ENCODE measurements at places on chromosomes 1 and 21. TPM values are rescaled to one million over a fixed set of nuclear protein-coding genes. Genes with fewer than 3 reads are reported as not detected.

The RNU1-3 gene
- not detected for polyA plus RNA-seq

The ZNF593OS gene
- 0.46 TPM for polyA plus RNA-seq

The KRTAP13-2 gene
- not detected for polyA plus RNA-seq

The OR2T29 gene
- not detected for polyA plus RNA-seq

The LMOD1 gene
- polyA plus RNA-seq, result 6.0 TPM

The TOMM40L gene
- 15.5 TPM for polyA plus RNA-seq

The CCDC190 gene
- polyA plus RNA-seq, result not detected

The ARHGEF11 gene
- 32.3 TPM for polyA plus RNA-seq

The NBPF6 gene
- not detected for polyA plus RNA-seq

Data from left renal cortex interstitium (tissue), 4 donors.